Memory B cell (primary cell): ENCODE measurements at places on chromosomes 5 and 9.

- no peak for DNase-seq
Measured at GRCh38 chr5:81609810-81610375, 141.0 kb downstream of the SSBP2 start.

GRCh38 chr9:131987232-131987631 lies 92.4 kb downstream of the MED27 start:
- no peak for DNase-seq

GRCh38 chr5:136309932-136310598 lies 55.3 kb downstream of the TRPC7 start:
- DNase-seq = no peak

DNA sequence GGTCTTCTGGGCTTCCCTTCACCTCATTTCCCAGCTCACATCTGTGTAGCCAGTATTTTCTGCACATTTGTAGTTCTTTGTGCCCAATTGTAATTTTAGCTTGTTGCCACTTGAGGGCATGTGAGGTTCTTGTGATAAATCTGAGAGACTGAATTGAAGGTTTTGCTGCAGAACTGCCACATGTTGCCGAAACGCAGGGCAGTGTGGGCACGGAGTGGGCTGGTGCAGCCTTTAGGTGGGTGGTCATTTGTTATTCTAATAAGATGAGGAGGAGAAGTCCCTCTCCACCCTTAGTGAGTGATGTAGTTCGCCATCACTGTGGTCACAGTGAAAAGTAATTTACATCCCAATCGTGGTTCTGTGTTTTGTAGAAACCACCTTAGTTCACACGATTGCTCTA lies 21.2 kb downstream of the OTULIN start:
- DNase-seq = no peak

DNA sequence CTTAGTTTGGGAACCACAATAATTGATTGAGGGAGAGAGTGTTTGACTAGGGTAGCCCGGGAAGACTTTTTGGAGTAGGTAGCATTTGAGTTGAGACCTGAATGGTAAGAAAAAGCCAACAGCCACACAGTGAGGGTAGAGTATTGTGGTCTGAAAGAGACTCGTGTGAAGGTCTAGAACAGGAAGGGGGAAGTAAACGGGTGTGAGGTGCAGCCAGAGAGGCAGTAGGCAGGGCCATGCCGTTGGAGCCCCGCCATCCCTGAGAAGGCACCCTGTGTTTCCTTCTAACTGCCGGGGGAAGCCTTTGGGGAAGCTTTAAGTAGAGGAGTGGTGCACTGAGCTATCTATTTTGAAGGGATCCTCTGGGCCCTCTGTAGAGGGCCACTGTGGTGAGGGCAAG lies 3.5 kb upstream of the F2RL2 start:
- no peak for DNase-seq

DNA sequence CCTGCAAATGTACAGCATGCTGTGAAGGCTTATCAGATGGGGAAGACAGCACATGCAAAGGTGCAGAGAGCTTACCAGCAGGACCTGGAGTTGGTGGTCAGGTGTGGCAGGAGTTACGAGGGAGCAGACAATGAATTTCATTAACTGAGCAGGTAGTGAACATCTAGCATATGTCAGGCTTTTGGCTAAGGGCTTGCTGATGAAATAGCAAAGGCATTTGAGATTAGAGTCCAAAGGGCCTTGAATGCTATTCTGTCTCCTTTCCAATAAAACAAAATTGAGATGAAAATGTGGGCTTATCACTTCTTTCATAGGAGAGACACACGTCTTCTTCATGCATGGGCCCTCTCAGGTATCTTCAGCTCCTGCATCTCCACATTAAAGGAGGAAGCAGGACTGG lies 36.6 kb upstream of the PPARGC1B start:
- DNase-seq = no peak

GRCh38 chr5:6586647-6587042 lies 46.2 kb downstream of the NSUN2 start:
- no peak for DNase-seq

- DNase-seq = no peak
Measured at GRCh38 chr5:136743052-136743451, 377.7 kb upstream of the TRPC7 start.

GRCh38 chr9:95772320-95773052 lies 103.0 kb upstream of the ERCC6L2 start:
- DNase-seq = no peak

- DNase-seq = no peak
Measured at GRCh38 chr9:35839926-35840325, 10.9 kb downstream of the TMEM8B start.

GRCh38 chr5:111972548-111972947 lies 215.6 kb upstream of the NREP start:
- DNase-seq = no peak

DNA sequence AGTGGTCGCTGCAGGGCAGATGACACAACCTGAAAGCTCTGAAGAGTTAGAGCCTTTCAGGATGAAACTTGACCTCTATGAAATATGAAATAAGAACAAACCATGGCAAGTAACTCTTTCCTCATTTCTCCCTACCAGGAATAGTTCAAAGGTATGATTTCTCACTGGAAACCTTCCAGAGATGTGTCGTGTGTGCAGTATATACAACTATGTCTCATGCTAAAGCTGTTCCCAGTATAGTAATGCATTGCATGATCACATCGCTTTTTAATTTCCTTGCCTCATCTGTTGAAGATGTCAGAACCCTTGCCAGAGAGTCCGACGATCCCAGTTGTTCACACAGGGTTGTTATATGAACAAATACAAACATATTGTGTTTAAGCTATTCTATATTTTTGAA lies 45.8 kb upstream of the RGMB start:
- DNase-seq = no peak

GRCh38 chr5:68823301-68823700 lies 270.5 kb upstream of the SLC30A5 start:
- no peak for DNase-seq

- DNase-seq = no peak
Measured at GRCh38 chr5:5202321-5202720, 62.2 kb downstream of the ADAMTS16 start.

DNA sequence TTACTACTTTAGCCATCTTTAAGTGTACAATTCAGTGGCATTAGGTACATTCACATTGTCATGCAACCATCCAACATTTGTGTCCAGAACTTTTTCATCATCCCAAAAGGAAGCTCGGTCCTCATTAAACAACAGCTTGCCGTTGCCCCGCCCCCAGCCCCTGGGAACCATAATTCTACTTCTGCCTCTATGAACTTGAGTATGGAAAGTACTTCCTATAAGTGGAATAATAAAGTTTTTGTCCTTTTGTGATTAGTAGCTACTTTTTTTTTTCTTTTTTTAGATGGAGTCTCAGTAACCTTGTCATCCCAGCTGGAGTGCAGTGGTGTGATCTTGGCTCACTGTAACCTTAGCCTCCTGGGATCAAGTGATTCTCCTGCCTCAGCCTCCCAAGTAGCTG lies 5.0 kb downstream of the GBGT1 start:
- DNase-seq = no peak
